Omental fat pad (tissue), 4 donors: ENCODE measurements at places on chromosomes 11 and 22.

GRCh38 chr11:69382131-69383128 is 88.5 kb downstream of the MYEOV start:
- no peak for DNase-seq

DNA sequence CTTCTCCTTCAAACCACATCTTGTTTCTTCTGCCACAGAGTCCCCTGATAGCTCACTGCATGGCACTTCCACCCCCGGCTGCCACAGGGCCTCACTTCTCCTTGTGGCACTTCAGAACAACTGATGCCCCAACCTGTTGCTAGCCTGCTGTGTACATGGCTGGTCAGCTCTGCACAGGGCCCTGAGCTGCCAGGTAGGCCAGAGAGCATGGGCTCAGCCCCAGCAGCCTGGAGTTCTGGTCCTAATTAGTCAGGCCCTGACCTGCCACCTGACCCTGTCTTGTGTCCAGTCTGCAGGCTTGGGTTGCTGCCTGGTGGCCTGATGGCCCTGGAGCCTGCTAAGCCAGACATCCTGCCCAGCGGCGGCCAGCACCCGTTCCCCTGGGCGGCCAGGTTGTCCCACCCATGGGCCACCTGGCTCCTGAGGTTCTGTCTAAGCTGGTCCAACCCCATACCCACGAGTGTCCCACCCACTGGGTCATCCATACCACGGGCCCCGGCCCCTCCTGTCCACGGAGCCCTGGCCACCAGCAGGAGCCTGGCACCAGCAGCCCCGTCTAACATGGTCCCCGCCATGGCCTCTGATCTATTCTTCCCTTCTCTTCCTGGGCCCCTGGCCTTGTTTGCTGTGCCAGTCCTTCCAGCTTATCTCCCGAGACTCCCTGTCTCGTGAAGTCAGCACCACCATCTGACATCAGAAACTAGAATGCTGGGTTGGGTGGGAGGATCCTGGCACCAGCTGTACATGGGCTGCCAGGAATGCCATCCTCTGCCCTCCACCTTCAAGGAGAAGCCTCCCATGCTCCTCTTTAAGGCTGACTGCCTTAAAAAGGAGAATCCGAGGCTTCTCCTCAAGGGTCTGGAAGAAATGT is 3.1 kb upstream of the CERK start:
- DNase-seq: no peak

GRCh38 chr11:66291706-66292542 is at the start of gene TMEM151A:
TMEM151A (plus strand) TSS chr11:66291894; CDS start chr11:66292014, 120 bp downstream.
- no peak for DNase-seq

DNA sequence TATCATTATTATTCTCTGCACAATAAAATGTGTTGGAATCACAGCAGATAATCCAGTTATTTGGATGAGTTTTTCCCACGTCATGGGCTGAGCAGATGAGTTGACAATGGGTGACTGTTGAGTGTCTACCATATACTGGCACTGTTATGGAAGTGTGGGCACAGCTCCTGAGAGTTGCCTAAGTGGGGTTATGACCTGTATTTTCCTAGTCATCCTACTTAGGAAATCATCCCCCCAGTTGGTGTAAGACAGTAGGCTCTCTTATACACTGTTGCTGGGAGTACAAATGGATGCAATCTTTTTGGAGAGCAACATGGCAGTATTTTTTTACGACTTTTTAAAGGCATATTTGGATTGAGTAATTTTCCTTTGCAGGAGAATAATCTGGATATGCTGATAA is 66.4 kb downstream of the TRAF6 start:
- no peak for DNase-seq

DNA sequence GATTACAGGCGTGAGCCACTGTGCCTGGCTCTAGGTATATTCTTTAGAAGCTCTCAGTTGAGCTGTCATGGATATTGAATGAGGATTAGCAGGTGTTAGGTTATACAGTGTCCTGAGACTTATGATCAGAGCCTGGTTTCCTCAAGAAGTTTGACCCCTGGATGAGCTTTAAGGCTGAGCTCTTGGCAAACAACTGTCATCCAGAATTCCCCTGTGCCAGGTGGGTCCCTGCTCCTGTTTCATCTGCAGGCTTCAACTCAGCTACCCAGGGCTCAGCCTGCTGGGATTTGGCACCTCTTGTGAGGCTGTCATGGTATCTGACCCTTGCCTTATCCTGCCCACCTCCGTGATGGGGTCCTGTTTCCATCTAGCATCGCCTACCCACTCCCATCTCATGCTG is 24.3 kb downstream of the SERPINH1 start:
- no peak for DNase-seq

- peak; percentile 42 for DNase-seq
Observed at GRCh38 chr11:57778318-57779037, 16.9 kb downstream of the CTNND1 start.

DNA sequence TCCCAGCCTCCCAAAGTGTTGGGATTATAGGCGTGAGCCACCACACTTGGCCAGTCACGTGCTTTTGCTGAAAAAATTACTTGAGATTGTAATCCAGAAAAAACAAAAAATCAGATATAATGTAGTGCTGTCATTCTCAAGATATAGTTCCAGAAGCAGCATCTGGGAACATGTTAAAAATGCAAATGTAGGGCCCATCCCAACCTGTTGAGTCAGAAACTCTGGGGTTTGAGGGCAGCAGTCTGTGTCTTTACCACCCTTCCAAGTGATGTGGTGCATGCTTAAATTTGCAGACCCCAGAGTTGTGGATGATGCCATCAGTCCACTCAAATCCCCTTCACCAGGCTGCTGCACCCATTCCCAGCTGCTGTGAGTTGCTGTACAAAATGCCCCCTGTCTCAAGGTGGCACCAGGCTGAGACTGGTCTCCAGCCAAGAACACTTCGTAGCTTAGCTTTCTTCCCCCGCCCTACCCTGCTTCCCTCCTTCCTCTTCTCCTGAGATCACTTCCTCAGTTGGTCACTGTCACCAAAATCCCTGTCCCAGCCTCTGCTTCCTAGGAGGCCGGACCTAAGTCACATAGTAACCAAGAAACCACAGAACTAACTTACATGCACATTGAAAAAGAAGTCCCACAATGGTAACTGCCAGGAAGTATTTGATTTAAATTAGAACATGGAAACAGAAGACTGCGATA is 18.2 kb upstream of the ARRB1 start:
- DNase-seq: no peak

DNA sequence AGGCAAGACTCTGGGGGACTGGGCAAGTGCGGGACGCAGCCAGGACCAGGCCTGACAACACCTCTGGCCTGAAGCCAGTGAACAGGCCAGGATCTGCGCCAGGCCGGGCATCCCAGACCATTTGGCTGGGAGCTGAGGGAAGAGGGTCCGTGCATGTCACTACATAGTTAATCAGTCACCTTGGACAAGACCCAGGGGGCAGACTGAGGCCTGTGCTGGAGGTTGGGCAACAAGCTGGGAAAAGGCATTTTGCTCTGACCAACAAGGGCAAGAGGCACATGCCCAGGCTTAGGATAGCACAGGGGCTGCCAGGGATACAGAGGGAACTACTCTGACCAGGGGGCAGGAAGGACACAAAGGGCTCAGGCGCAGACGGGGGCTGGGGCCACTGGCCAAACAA is 7.0 kb upstream of the CHADL start:
- no peak for DNase-seq

GRCh38 chr11:10898003-10898762 is 40.3 kb upstream of the ZBED5 start:
- no peak for DNase-seq

- DNase-seq: no peak
Observed at GRCh38 chr11:59556917-59557348, 45.6 kb downstream of the OR4D9 start.

- DNase-seq: no peak
Observed at GRCh38 chr11:132099692-132100091, 729.3 kb downstream of the NTM start.

DNA sequence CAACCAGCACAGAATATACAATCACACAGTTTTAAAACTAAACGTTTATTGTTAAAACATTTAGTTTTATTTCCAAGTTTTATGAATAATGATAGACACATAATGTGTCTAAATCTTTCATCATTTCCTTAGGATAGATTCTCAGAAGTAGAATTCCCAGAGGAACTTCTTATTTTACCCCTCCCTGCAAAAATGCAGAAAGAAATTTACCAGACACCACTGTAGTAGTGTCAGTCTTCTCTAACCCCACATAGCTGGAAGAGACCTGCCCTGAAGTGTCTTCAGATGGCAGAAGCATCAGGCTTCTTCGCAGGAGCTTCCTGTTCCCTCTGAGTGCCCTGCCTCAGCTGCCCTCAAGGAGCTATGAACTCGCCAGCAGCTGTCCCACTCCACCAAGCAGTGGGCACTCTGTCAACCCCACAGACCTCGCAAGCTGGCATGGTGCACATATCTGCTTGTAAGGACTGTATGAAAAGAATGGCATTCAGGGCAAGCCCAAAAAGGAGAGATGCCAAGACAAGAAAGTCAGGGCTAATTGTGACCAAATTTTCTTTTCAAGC is 28.5 kb upstream of the PAK1 start:
- no peak for DNase-seq

GRCh38 chr11:117950993-117951961 is 22.1 kb upstream of the TMPRSS13 start:
- DNase-seq: no peak

DNA sequence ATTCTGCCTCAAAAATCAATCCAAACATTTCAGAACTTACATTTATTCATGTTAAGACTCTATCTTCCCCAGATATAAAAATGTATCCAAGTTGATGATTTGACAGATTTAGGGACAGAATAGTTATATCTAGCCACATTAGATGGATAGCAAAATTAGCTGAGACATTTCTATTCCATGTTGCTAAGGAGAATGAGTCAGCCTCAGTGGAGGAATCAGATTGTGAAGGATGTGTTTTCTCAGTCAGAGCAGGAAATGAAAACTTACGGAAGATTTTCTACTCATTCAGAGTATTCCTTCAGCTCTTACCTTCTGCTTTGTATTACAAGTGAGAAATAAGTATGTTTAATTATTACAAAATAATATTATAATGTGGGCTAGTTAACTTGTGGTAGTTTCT is 556.3 kb upstream of the ANO3 start:
- DNase-seq: no peak

GRCh38 chr22:38881997-38882879 is 10.2 kb upstream of the CBX6 start:
- no peak for DNase-seq

GRCh38 chr11:83793310-83793709 is 507.1 kb upstream of the CCDC90B start:
- DNase-seq: no peak

DNA sequence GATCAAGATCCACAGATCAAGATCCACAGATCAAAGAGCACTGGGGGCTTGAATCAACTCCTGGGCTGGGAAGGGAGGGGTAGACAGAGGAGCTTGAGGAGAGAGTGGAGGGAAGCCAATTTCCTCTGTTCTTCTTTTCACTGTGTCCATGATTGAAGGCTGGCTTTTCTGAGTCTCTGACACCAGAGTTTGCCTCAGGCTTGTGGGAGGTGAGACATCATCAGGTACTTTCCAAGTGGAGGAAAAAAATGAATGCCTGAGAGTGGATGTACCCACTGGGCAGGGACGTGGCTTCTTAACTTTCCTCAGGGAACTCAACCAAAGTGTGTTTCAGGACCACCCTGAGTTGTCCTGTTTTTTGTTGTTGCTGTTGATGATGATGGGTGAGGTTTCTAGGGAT is 11.0 kb upstream of the HEPHL1 start:
- no peak for DNase-seq

- no peak for DNase-seq
Observed at GRCh38 chr11:10930224-10930971, 72.5 kb upstream of the ZBED5 start.

DNA sequence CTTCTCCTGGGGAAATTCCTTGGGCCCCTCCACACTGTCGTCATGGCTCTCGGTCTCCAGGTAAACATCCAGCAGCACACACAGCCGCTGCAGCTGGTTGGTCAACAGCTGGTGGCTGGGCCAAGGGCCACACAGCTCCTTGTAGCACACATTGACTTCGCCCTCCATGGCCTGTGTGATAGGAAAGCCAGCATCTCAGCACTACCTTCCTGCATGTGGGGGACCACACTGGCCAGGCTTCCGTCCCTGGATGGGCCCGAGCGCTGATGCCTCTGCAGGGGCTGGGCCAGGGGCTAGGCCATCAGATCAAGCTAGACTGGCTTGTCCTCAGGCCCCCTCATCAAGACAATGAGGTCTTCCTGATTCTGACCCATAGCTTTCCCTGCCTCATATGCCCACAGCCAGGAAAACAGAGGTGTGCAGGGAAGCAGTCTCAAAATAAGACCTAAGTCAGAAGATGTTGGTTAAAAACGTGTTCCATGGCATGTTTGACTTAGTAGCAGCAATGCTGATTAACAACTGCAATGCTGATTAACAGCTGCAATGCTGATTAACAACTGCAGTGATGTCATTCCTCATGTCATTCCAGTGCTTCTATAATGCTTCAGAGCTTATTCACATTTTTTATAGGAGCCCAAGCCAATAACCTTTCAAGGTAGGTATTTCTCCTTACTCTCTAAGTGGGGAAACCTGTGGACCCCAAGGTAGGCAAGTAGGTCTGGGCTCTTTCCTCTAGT is 31.3 kb downstream of the NEFH start:
- DNase-seq: no peak

- DNase-seq: no peak
Observed at GRCh38 chr11:15136166-15136565, 21.4 kb downstream of the INSC start.

- no peak for DNase-seq
Observed at GRCh38 chr11:73931039-73931645, 19.7 kb upstream of the DNAJB13 start.

GRCh38 chr11:19980957-19981669 is 179.2 kb downstream of the DBX1 start:
- no peak for DNase-seq

DNA sequence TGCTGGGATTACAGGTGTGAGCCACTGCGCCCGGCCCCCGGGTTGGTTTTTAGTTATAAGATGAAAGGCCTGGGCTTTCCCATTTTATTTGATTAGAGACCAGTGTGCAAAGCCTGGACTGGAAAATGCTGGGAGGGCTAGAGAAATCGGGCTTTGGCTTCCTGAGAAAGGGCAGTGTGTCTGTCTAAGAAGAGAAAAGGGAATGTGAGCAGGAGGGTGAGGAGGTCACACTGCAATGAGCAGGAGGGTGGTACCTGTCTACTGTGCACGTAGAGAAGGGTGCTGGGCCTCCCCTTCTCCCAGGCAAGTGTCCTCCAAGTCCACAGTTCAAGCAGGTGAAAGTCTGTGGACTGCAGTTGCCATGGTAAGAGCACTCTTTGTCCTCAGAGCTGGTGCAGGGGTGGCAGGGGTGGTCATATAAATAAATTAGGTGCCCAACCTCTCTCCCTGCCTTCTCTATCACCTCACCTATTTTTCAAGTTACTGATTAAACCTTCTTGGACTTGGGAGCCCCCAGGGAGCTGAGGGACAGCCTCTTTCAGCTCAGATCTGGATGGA is 30.8 kb downstream of the SLC5A1 start:
- no peak for DNase-seq
